Spinal cord (tissue), 10 donors: ENCODE measurements at places on chromosomes 16 and 17.
A peak's percentile ranks its signal among the peaks of the same experiment; 100 is the strongest.

DNA sequence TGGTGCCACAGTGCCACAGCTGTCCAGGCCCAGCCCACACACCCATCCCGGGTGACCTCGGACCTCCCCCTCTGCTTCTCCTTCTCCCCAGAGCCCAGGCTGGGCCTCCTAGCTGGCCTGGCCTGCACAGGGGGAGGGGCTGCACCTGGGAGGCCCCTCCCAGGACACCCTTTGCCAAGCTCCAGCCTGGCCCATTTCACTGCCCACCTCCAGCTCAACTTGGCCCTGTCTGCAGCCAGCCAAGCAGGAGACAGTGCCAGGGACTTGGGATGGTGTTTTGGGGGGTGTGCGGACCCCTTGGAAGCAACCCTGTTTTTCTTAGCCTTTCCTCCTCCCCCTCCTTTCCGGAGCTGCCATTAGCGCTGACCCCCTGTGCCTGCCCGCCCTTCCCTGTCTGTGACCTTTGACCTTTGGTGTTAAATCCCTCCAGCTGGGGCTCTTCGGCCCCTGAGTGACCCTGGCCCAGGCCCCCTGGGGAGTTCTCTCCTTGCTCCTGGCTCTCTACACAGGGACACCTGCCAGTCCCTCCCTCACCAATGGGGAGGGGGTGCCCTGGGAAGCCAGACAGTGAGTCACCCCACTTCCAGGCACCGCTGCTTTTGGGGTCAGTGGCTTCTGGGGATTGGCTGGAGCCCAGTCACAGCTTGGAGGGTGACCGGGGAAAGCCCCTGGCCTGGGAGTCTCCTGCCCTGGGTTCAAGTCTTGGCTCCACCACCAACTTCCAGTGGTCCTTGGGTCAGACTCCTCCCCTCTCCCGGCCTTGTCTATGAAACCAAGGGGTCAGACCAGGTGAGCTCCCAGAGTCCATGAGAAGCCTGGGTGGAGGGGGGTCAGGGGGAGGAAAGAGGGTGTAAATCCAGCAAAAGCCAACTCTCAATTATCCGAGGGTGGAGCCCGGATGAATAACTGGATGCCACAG, 1.9 kb downstream of the GLIS2 start:
- DNase-seq, result no peak

GRCh38 chr17:42411905-42412679, 11.0 kb downstream of the CAVIN1 start:
- no peak for DNase-seq

DNA sequence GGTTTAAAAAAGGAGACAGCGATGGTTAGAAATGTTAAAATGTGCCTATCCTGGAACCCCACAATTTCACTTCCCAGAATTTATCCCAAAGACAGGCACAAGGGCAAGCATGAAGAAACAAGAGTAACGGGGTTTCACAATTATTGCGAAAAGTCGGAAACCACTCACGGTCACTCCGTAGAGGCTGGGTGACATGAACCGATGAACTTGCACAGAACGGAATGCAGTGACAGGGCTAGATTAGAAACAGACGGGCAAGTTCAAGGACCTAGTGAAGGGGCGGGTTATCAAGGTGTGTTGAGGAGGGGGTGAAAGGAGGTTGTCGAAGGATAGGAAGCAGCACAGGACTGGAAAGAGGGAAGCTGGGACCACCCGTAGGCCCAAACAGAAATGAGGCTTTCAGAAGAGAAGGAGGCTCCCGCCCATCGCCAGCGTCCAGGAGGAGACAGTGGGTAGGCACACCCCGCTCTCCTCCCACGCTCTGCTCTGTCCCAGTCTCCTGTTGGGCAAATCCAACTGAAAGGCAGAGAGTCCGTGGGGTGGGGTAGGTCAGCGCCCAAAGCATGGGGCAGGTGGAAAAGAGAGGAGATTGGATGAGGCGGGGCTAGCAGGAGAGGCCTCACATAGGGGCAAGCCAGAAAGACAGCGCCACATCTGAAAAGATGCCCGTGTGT, 47.4 kb upstream of the JPH3 start:
- DNase-seq, result no peak

- DNase-seq, result no peak
These were observed 91.2 kb upstream of the TNRC6C start for GRCh38 chr17:77867308-77867781.

DNA sequence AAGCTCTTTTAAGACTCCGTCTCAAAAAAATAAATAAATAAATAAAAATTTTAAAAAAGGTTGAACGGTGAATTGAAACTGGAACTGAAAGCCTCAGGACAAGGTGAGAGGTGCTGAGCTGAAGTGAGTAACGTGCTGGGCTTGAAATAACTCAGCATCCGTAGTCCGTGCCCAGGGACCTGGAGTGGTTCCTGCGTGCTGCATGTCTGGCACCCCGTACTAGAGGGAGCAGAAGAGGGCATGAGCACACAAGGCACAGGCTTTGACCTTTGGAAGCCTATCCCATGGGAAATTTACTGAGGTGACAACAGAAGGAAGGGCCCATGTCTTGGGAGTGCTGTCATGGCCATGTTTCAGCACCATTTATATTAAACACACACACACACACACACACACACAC, 4.5 kb upstream of the MEIOB start:
- no peak for DNase-seq

- no peak for DNase-seq
These were observed 23.8 kb upstream of the ZNF469 start for GRCh38 chr16:88359008-88359407.

DNA sequence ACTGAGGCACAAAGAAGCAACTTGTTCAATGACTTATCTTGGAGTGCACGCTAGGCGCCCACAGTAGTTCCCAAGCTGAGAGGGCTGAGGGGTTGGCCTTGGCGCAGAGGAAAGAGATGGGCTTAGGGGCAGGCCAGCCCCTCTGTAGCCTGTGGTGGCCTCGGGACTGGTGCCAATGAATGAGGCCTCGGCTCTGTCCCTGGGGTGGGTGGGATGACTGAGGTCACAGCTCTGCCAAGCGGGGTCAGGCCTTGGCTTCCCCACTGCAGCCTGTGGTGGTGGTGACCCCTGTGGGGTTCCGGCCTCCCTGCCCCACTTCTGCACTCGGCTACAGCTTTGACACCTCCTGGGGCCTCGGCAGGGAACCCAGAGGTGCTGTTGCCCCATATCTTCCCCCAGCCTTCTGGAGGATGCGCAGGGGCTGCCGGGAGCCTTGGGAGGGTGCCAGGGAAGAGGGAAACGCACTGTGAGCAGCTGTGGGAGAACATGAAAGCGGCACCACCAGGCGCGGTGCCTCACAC, 46.0 kb downstream of the BEAN1 start:
- DNase-seq, result no peak

DNA sequence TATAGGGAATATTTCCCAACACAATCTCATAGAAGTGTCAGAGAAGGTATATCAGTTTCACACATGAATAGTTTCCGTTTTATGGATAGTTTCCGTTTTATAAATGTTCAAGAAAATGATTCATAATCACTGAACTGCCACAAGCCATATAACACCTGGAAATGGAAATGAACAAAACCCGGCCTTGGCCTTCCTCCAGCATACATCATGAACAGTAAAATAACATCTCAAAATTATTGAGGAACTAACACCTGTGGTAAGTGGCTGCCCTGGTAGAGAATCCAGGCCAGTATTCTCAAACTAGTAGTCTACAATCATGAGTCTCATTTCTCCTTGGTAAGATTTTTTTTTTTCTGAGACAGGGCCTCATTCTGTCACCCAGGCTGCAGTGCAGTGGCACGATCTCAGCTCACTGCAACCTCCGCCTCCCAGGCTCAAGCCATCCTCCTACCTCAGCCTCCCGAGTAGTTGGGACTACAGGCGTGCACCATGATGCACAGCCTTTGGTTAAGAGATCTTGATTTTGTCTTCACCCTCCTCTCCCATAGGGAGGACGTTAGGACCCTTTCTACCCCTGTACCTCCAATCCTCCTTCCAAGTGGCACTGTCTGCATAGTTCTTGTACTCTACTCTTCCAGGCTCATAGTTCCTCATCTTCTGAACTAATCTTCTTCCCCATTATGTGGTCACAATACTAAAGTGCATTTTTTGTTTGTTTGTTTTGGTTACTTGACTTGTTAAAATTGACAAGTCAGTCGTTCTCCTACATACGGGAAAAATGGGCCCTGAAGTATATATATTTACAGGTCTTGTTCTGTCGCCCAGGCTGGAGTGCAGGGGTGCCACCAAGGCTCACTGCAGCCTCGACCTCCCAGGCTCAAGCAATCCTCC, 15.0 kb upstream of the RGS9 start:
- no peak for DNase-seq

DNA sequence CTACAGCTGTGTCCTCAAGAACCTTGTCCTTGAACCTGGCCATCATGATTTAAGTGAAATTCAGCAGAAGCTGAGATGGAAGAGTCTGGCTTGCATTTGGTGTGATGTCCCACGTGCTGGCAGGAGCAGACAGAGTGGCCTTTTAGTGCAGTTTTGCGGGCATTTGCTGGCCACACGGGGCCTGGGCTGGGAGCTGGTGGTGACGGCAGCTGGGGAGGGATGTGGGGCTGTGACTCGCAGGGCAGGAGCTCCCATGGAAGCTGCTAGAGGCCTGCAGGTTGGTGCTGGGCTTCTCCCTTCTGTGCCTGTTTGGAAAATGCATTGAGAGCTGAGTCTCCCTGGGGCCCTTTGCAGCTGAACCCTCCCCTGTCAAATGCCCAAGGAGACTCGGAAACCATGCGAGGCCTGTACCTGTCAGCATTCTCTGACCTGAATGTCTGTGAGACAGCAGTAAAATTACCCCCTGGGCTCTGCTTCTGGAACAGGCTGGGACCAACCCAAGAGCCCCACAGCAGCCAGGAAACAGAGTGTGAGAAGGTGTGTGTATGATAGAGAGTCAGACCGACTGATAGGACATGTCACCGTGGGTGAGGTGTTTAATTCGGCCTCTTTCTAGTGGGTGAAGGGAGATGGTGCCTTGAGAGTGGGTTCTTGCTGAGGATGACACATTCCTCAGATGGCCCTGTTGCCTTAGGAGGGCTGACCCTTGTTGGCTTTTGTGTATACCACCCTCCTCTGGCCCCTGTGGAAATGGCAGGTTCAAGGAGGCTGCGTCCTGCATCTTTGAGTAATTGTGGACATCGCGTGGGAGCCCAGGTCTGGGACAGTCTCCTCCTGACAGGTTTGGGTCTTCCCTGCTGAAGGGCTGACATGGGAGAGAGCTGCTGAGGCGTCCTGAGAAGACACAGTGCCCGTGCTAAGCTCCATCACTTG, 145.5 kb downstream of the MSI2 start:
- DNase-seq, result no peak

- DNase-seq, result no peak
These were observed 21.4 kb downstream of the TOM1L2 start for GRCh38 chr17:17950806-17951205.

DNA sequence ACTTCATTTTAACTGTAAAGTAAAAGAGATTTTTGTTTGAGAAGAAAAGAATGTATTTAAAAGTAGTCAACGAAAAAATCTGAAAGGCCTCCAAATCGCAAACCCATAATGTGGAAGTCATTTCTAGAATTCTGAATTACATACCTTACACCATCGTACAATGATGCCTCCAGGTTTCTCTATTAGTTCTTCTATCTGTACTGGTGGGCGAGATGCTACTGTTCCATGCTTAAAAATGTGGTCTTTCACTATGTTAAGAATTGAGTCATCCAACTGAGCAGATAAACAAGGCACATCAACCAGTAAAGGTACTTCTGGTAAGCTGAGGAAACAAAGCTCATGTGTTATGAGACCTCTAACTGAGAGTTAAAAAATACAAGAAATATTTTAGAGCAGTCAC, 28.5 kb downstream of the CRLF3 start:
- no peak for DNase-seq

DNA sequence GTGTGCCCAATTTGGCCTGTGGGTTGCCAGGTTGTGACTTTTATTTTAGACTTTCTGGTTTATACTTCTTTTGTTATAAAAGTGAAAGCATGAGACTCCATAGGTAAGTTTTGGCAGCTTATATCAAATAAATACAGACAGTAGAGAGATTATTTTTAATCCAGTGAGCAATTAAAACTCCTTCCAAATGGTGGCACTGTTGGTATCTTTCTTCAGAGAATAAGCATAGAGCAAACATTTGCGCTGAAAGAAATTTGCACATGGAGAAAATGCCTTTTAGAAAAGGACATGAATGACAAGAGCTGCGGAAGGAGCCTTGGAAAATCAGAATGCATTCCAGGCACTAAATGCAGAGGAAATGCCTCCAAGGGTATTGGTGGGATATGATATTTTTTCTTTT, 46.1 kb upstream of the DNAJA2 start:
- peak; percentile 71 for DNase-seq

- DNase-seq, result no peak
These were observed 287.1 kb downstream of the SOX9 start for GRCh38 chr17:72407931-72408330.

DNA sequence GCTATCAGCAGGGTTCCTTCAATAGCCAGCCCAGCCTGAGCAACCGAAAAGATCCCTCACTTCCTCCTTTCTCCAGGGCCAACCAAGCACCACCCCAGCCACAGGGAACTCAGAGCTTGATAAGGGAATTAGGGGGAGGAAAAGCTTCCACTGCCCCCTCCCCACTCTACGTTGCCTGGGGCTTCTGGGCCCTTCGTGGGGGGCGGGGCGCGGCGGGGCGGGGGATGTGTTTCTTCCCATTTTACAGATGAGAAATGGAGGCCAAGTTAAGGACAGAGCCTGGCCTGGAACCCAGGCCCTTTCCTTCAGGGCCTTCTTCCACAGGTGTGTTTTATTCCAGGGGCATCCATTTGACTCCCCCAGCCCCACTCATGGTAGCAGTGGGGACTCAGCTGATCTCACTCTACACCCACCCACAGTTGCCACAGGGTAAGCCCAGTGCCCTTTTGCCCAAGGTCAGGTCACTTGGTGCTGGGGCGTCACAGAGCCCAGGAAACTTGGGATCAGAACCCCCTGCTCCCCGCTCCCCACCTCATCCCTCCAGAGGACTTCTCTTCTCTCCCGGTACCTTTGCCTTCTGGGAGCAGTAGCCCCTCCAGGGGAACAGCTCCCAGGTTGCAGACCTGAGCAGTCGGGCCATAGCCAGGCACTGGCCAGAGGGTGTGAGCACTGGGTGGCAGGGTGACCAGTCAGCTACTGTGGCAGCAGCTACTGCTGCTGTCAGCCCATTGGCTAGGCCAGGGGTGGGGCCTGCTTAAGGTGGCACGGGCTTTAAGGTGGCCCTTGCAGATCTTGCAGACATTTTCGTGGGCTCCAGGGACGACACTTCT, at the start of gene LDHD:
Gene LDHD (minus strand): TSS at position 700 of the 830 bp plus-strand sequence. CDS start 60 bp downstream, at position 640.
- peak; percentile 84 for DNase-seq

GRCh38 chr16:89359264-89360147, 130.9 kb downstream of the ANKRD11 start:
- DNase-seq, result peak; percentile 82

- DNase-seq, result no peak
These were observed 3.2 kb downstream of the TMEM208 start for GRCh38 chr16:67229906-67230808.
